MCF 10A (cell line): ENCODE measurements at places on chromosomes 3 and 15. TPM values are rescaled to one million over a fixed set of nuclear protein-coding genes. Genes with fewer than 3 reads are reported as not detected.

- DNase-seq: no peak
- H3K27me3 ChIP-seq: no peaks in the 10 kb centered on the region
- no peaks in the 10 kb centered on the region for H3K4me1 ChIP-seq
Observed at GRCh38 chr3:109869586-109869985, 532.2 kb upstream of the DPPA4 start.

DNA sequence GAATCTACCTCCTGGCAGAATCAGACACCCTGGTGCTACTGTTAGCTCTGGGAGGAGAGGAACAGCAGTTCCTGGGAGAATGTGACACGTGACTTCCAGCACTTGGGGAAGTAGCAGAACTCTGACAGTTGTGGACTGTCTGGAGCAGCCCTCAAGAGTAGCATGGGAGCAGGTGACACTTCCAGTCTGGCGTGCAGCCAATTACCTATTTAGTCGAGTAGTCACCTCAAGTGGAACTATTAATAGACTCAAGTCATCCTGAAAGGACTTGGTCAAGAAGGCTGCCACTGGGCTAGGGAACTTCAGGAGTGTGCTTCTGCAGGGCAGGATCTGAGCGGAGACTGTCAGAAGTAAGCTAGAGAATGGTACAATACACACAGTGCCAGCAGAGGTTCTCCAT lies 62.3 kb downstream of the MTHFS start:
- no peaks in the 10 kb centered on the region for H3K27me3 ChIP-seq
- no peaks in the 10 kb centered on the region for H3K4me1 ChIP-seq
- H3K27ac ChIP-seq: no peak overlapping the region
- DNase-seq: peak; percentile 9

GRCh38 chr15:61835496-61836106 lies 224.6 kb downstream of the VPS13C start:
- H3K4me1 ChIP-seq: no peaks in the 10 kb centered on the region
- no peak overlapping the region for H3K27ac ChIP-seq
- H3K27me3 ChIP-seq: no peaks in the 10 kb centered on the region
- DNase-seq: peak; percentile 63
- no peaks in the 10 kb centered on the region for H3K36me3 ChIP-seq
- no peak overlapping the region for H3K4me3 ChIP-seq

Gene C3orf49
- not detected in 2 replicates for total RNA-seq

Gene CSPG5
- total RNA-seq: 0.44 and 0.71 TPM in 2 replicates

Gene SAXO2
- 3.9 and 4.2 TPM in 2 replicates for total RNA-seq
